ENCODE measurements at places on chromosomes 4 and X. TPM values are rescaled to one million over a fixed set of nuclear protein-coding genes. Genes with fewer than 3 reads are reported as not detected.
A peak's percentile ranks its signal among the peaks of the same experiment; 100 is the strongest.

DNA sequence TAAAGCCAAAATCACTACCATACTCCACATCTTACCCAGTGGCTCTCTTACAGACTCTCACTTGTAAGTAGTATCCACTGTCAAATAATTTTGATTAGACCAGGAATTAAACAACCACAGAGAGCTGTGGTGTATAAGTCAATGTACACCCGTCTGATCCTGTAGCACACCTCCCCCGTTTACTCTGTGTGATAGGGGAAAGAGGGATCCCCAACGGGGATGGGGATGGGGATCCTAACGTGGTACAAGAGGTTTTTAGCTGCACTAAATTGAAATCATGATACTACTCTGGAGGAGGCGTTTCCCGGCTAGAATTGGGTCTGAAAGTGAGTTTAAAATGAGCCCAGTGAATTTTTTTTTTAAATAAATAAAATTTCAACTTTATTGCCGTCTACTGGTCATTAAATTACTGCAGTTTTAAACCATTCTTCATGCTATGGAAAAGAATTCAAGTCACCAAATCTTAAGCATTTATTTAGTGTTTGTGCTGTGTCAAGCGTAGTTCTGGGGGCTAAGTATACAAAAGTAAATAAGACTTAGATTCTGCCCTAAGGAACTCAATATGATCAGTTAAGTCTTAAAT is 76.6 kb downstream of the INTS12 start:
- H3K4me1 ChIP-seq = peaks cover 23% of the 10 kb centered on the region
- H3K27ac ChIP-seq = no peak overlapping the region
- no peak overlapping the region for H3K4me3 ChIP-seq

DNA sequence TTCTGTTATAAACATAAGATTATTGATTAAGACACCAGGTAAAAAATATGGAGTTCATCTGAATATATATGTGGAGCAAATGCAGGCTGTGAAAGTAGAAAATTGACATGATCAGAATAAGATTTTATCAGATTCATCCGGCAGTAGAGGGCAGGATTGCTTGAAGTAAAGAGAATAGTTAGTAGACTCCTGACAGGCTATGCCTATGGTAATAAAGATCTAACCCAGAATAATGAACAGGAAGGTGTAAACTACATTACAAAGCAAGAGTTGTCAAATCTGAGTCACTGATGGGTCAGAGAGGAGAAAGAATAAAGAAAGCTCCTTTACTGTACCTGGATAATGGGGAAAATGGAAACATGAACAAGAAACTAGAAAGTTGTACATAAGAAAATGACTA is 20.8 kb upstream of the TMEM184C start:
- H3K27ac ChIP-seq = no peak overlapping the region
- H3K36me3 ChIP-seq = no peaks in the 10 kb centered on the region
- DNase-seq = no peak
- no peak overlapping the region for H3K4me3 ChIP-seq
- no peaks in the 10 kb centered on the region for H3K27me3 ChIP-seq

Gene TAB3
- total RNA-seq = 36.3 TPM

- no peaks in the 10 kb centered on the region for H3K27me3 ChIP-seq
- H3K4me1 ChIP-seq = no peaks in the 10 kb centered on the region
- H3K36me3 ChIP-seq = no peaks in the 10 kb centered on the region
- no peak overlapping the region for H3K27ac ChIP-seq
- H3K4me3 ChIP-seq = no peak overlapping the region
- DNase-seq = no peak
Measured at GRCh38 chr4:84530871-84531270, 31.8 kb upstream of the NKX6-1 start.

Gene MAGEC3
- total RNA-seq = not detected

Gene APLN
- total RNA-seq = not detected

- H3K27me3 ChIP-seq = no peaks in the 10 kb centered on the region
- no peak for DNase-seq
- H3K4me3 ChIP-seq = no peak overlapping the region
- H3K36me3 ChIP-seq = no peaks in the 10 kb centered on the region
- no peak overlapping the region for H3K27ac ChIP-seq
- H3K4me1 ChIP-seq = no peaks in the 10 kb centered on the region
Measured at GRCh38 chr4:114875630-114876029, 237.8 kb downstream of the NDST4 start.

Gene FATE1
- not detected for total RNA-seq

DNA sequence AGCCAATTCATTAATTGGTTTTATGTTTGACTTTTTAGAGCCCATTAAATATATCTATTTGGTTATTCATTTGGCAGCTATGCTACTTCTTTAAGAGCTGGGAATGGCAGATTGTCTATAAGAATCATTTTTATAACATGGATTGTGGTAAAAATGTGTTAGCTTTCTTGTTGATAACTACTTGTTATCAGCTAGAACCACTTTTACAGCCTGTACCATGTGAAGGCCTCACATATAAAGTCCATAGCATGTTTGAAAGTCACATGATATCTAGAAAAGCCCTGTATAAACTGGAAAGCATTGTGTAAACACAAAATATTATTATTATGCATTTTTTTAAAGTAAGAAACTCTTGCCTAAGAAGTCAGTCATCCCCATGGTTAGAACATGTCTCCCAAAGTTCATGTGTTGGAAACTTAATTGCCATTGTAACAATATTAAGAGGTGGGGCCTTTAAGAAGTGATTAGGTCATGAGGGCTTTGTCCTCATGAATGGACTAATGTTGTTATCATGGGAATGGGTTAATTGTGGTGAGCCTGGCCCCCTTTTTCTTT is 110.9 kb upstream of the BMP2K start:
- peaks cover 9% of the 10 kb centered on the region for H3K4me1 ChIP-seq
- H3K27me3 ChIP-seq = no peaks in the 10 kb centered on the region
- no peak overlapping the region for H3K27ac ChIP-seq
- H3K4me3 ChIP-seq = no peak overlapping the region
- no peaks in the 10 kb centered on the region for H3K36me3 ChIP-seq

Gene CITED1
- not detected for total RNA-seq

Gene POF1B
- total RNA-seq = 8.6 TPM

DNA sequence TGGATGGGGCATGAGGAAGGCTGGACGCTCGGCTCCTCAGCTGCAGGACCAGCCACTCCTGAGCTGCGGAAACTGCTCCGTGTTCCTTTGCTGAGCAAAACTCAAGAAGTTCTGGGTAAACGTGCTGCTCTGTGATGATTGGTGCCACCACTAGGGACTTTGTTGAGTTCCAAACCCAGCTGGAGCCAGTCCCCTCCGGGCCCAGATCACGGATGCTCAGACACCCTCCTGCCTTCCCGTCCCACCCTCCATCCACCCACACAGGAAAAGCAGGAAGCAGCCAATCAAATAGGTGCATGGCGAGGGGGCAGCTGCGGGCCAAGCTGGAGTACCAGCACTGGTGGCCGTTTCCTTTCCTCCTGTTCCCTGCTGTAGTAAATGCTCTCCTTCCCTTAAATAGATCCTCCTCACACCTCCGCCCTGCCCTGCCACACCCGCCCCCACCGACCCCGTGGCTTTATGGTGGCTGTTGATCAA is 68.0 kb downstream of the ADRA2C start:
- no peak overlapping the region for H3K4me3 ChIP-seq
- H3K27ac ChIP-seq = no peak overlapping the region
- H3K36me3 ChIP-seq = no peaks in the 10 kb centered on the region
- peaks cover 18% of the 10 kb centered on the region for H3K4me1 ChIP-seq
- DNase-seq = no peak

GRCh38 chr4:16705341-16705740 is 193.1 kb downstream of the LDB2 start:
- H3K4me1 ChIP-seq = peaks cover 6% of the 10 kb centered on the region
- no peak overlapping the region for H3K4me3 ChIP-seq
- no peaks in the 10 kb centered on the region for H3K27me3 ChIP-seq
- no peak overlapping the region for H3K27ac ChIP-seq

DNA sequence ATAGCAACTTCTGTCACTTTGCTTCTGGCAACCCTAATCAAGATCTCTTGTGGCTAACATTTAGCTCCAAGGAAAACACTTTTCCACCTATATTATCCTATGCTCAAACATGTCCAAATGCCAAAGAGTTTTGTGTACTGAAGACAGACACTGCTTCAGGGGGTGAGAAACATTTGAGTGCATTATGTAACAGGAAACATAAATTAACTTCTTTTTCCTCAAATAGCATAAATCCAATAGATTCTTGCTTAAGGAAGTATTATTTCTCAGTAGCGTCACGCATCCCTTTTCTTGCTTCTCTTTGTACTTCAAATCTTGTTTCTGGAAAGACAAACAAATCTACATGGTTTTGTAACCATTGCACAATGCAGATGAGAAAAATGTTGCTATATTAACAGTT is 839.1 kb downstream of the GLUD2 start:
- H3K4me3 ChIP-seq = no peak overlapping the region
- no peaks in the 10 kb centered on the region for H3K27me3 ChIP-seq
- H3K36me3 ChIP-seq = no peaks in the 10 kb centered on the region
- H3K27ac ChIP-seq = no peak overlapping the region

DNA sequence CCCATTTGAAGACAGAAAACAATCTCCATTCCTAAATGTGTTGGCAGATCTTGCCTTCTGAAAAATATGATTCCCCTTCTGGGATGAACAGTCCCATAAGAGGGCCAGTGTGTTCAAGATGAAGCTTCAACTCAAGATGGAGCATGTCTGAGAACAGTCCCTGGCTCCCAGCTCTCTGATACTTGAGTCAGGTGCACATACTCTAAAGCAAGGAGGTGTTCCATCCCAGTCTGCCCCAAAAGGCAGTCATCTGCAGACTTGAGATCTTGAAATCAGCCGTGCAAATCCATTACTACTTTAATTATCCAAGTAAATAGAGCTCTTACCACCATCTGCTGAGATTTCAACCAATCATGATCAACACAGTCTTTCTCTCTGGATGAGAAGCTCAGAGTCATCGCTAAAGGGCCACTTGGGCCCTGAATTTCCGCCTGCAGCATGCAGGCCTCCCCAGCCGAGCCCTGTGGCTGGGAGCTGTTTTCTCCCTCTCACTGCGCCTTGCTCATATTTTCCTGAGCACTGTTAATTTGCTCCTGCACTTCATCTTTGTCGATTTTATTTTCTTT is 22.2 kb downstream of the CCDC149 start:
- no peaks in the 10 kb centered on the region for H3K27me3 ChIP-seq
- H3K4me3 ChIP-seq = no peak overlapping the region
- no peak overlapping the region for H3K27ac ChIP-seq
- H3K36me3 ChIP-seq = no peaks in the 10 kb centered on the region
- no peaks in the 10 kb centered on the region for H3K4me1 ChIP-seq

DNA sequence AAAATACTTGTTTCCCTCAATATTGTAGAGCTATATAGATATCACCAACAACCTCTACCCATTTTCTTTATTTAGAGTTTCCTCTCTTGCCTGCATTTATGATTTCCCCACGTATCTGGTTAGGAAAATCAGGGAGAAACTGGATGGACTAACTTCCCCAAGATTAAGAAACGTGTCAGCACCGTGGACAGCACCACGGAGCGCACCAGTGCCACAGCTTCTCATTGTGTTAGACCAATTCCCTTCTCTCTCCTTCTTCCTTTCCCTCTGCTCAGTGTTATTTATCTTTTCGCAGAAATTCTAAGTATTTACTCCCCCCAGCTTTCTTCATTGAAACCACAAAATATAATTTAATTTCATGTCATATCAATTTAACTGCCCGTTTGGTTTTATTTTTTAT is 568.6 kb upstream of the BOD1L1 start:
- peak; percentile 32 for DNase-seq
- H3K36me3 ChIP-seq = no peaks in the 10 kb centered on the region
- H3K4me1 ChIP-seq = no peaks in the 10 kb centered on the region
- no peak overlapping the region for H3K4me3 ChIP-seq

Gene PPP1R2C
- not detected for total RNA-seq

DNA sequence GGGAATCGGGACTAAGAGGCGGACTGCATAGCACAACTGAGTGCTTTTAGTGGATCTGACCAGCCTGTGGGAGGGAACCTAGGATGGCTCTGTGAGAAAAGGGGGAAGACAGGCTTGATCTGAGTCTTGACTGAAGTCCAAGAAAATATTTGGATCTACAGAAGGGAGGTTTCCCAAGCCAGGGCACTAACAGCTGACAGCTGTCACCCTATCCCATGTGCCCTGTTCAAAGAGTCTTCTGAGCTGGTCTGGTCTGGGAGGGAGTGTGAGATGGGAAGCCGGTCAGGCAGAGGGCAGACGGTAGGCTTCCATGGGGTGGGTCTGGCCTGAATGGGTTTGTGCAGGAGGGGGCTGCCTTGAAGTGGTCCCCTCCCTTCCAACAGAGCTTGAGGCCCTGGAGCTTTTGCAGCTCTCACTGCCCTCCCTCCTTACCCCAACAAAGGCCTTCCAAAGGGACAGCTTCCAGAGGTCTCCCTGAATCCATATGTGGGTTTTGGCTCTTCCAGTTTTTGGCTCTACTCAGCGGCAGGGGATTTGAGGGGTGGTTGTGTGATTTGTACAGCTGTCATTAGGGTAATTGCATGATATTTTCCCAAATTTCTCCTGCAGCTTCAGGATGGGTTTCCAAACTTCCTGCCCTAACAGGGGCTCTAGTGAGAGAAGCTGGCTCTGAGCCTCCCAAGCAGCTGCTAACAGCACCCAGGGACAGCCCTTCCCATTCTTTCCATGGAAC is 643.7 kb downstream of the BCOR start:
- no peaks in the 10 kb centered on the region for H3K36me3 ChIP-seq
- DNase-seq = no peak
- no peaks in the 10 kb centered on the region for H3K27me3 ChIP-seq
- no peak overlapping the region for H3K27ac ChIP-seq
- no peaks in the 10 kb centered on the region for H3K4me1 ChIP-seq
- H3K4me3 ChIP-seq = no peak overlapping the region

GRCh38 chrX:65034668-65035445 is 58.6 kb upstream of the ZC4H2 start:
- DNase-seq = peak; percentile 76
- no peaks in the 10 kb centered on the region for H3K27me3 ChIP-seq
- no peaks in the 10 kb centered on the region for H3K36me3 ChIP-seq

Gene RASGEF1B
- total RNA-seq = 4.3 TPM

GRCh38 chrX:107626481-107626880 is 1.8 kb upstream of the PRPS1 start:
- no peak overlapping the region for H3K4me3 ChIP-seq
- no peak overlapping the region for H3K27ac ChIP-seq
- peaks cover 6% of the 10 kb centered on the region for H3K4me1 ChIP-seq
- H3K27me3 ChIP-seq = no peaks in the 10 kb centered on the region
- H3K36me3 ChIP-seq = no peaks in the 10 kb centered on the region

Gene FGFR3
- total RNA-seq = 114 TPM

Gene MAOB
- 5.7 TPM for total RNA-seq

- no peaks in the 10 kb centered on the region for H3K27me3 ChIP-seq
- no peaks in the 10 kb centered on the region for H3K4me1 ChIP-seq
- no peak for DNase-seq
- no peak overlapping the region for H3K27ac ChIP-seq
- no peak overlapping the region for H3K4me3 ChIP-seq
Measured at GRCh38 chr4:8548731-8549351, 31.4 kb upstream of the GPR78 start.

Gene IL3RA
- total RNA-seq = 1.3 TPM

Measured in body of pancreas (tissue), 4 donors.